Fibroblast of skin of right biceps (primary cell): ENCODE measurements at places on chromosomes 5 and 9.

- DNase-seq, result no peak
These were observed 228.9 kb downstream of the FANCC start for GRCh38 chr9:95088421-95089161.

DNA sequence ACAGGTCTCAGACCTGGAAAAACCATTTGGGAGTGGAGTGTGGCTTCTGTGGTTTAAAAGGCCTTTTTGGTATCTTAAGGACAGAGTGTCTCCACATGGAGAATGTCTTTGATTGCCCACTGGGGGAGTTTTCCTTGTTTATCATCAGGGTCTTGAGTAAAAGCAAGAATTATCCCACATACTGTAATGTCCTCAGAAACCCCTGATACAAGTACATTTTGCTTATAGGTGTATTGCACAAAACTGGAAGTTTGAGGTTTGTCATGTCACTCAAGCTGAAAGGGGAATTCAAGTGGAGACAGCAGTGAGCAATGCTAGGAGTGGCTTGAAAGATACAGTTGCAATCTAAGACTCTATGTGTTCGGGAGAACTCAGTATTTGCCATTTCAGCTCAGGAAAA is 62.7 kb upstream of the GRAMD2B start:
- no peak for DNase-seq

DNA sequence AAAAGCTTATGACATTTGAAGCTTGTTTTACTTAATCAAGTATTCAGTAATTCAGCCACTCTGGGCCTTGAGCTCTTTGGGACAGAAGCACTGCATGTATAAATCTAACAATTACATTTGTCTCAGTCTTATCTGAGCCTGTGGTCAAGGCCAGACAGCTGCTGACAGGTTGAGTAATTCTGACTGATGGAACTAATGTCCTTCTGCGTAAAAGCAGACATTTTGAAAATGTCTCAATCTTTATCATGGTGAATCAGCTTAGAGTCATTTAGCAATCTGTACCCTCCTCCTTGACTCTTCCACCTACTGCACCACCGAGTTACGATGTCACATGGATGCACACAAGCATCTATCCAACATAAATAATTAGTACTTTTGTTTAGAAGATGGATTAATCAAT is 400.0 kb downstream of the ARRDC3 start:
- peak; percentile 92 for DNase-seq

- DNase-seq, result no peak
These were observed 32.9 kb downstream of the SEMA4D start for GRCh38 chr9:89465001-89465451.

DNA sequence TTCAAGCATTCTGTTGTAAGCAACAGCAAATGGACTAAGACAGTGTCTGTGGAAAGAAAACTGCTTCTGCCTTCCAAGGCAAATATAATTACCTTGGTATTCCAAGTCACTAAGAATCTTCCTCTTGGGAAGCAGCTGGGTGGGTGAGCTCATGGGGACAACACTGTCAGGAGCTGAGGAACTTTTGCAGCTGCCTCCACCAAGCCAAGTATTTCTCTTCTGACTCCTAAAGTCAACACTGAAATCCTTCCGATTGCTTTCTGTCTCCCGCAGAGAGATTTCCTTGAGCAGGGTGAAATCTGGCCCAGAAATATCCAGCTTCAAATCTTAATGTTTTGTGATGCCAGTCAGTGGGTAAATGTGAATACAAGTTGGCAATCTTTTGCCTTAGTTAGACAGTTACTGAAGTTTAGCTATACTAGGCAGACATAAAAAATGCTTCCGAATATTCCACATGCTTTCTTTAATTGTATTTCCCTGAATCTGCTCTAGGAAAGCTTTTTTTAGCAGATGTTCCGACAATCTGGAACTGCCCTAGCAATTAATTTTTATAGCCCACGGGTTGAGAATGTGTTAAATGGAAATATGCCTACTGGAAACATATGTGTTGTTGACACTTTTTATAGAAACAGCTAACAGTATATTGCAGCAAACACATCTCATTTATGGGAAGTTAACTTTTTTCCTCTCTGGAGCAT is 369.9 kb upstream of the DAB2 start:
- peak; percentile 68 for DNase-seq

DNA sequence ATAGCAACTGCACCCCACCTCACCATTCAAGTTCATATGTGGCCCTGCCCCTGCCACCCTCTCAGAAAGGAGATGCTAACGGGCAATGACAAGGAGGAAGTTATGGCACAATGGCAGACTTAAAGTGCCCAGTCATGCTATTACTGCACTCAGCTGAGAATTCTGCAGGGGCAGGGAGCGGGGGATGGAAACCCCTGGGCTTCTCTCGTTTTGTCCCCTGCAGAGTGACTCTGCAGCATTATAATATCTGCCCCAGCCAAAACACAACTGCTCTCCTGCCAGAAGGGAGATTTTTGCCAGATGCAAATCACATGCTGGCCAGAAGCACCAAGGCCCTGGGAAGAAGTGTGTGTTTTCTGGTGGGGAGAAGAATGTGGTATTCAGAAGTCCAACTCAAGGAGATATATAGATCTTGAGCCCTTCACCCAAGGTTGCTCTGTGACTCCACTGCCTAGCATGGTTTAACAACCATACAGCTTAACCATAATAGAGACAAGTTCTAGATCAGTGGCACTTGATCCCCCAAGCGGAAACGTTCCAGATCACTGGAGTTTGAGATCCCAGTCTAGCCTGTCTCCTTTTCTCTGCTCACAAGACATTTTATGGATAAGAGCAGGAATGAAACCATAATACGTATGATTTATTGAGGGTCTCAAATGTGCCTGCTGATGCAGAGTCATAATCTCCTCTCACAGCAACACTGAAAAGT is 207.0 kb upstream of the MAP3K1 start:
- peak; percentile 33 for DNase-seq

- peak; percentile 94 for DNase-seq
These were observed 246.6 kb downstream of the ARL15 start for GRCh38 chr5:54063817-54064216.

- no peak for DNase-seq
These were observed 91.7 kb downstream of the SPATA31D1 start for GRCh38 chr9:82080265-82080664.

GRCh38 chr9:37187713-37188439 is 67.5 kb downstream of the ZCCHC7 start:
- peak; percentile 28 for DNase-seq

DNA sequence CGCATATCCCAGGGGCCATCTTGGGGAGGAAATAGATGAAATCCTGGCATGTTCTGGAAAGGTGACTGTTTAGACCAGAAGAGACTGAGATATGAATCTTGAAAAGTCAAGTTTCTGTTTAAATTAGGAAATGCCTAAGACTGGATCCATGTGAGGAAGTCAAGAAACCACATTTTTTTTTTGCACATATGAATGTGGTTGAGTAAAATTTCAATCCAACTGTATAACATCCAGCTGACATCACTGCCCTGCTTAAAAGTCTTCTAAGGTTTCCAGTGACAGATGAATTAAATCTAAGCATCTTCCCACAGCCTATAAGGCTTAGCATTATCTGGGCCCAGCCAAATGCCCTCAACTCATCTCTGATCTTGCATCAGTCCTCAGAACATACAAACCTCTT is 47.7 kb upstream of the TCERG1 start:
- peak; percentile 37 for DNase-seq

- DNase-seq, result peak; percentile 21
These were observed 28.8 kb downstream of the PDE8B start for GRCh38 chr5:77239126-77239741.

- DNase-seq, result no peak
These were observed 147.6 kb downstream of the ROR2 start for GRCh38 chr9:91802391-91802790.

DNA sequence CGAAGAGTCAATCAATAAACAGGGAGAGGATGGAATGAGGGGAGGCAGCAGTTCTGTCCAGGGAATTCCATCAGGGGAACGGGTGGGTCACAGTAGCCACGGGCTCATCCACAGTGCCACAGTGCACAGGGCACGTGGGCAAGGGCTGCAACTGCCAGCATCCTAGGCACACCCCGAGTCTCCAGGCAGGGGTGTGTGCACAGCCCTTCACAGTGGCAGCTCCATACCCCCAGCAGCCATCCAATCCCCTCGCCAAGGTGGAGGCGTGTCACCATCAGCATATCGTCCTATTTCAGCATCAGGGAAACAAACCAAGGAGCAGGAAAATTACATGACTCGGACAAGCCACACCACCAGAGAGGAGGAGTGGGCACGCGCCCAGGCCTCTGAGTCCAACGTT is 133.6 kb downstream of the ADAMTS2 start:
- no peak for DNase-seq

DNA sequence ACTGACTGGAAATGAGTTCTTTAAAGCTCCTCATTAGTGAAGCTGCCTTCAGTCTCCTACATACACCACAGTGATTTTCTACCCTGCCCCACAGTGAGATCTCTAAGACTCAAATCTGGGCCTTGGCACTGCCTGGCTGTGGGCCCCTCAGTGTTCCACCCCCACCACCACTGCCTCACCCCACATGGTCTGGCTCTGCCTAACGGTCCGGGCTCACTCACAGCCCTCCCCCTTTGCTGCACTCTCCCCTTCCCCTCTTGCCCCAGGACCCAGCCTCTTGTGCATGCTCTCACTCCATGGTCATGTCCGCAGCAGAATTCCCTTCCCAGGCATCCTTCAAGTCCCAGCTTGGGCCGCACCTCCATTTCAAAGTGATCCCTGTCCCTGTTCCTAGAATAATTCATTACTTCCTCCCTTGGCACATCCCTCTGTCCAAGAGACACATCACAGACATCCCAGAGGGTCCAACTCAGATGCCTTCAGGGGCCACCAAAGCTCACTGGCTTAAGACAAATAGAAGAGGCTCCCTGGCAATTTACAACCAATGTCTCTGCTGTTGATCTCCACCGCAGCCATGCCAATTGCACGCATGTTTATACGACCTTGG is 56.7 kb downstream of the HRH2 start:
- DNase-seq, result no peak

DNA sequence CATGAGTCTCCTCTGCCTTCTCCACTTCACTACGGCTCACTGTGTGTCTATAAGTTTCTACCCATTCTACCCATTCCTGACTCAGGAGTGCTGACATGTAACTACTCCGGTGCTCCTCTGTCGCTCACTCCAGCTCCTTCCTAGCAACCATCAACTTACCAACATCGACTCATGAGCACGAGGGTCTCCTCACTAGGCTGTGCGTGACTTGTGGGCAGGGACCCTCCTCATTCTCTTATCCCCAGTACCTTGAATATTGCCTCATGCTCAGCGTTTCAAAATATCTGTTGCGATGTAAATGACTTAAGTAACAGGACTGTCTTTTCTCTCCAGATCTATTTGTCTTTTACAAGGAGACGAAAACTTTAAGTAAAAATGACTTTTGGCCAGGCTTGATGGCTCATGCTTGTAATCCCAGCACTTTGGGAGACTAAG is 73.1 kb downstream of the BASP1 start:
- DNase-seq, result no peak

DNA sequence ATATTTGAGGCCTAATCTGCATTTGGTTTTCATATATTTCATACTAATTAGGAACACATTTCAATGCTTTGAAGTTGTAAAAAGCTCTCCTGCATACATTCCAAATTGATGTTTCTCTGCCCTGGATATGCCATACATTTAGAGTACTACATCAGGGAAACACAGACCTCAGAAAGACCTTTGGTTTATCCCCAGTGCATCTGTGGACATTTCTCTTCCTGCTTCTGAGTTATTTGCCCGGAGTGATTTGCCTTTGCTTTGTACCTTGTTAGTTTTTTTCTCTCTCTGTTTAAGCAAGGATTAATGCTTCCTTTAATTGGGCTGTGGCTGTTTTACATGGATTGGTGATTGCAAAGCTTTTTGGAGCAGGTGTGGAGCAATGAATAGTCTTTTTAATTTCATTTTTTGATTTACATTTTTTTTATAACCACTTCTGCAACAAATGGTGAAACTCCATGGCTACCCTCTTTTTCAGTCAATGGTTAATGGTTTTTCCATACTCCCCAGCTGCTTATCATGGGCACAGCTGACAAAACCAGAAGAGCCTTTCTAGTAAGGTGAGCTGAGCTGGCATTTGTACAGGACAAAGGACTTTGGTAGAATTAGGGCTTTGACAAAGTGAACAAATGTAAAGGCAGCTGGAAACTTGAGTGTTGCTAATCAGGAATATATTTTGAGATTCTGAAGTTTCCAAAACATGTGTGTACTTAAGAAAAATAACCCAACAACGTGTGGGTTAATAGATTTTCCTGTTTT is 54.2 kb downstream of the ZSWIM6 start:
- peak; percentile 40 for DNase-seq

DNA sequence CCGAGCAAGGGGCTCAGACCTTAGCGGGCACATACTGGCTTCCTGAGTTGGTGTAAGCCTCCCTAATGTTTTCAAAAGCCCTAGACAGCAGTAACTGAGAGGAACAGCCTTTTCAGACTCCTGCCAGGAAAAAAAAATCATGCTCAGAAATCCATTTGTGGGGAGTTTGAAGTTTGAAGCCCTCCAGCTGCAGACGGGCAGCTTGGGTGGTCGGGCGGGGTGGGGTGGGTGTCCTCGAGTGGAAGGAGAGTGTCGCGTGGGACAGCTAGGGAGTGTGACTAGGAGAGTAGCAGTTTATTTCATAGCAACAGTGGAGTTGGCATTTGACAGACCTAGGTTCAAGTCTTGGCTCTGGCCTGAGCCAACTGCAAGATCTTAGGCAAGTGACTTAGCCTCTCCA is 90.7 kb upstream of the PITX1 start:
- DNase-seq, result no peak

DNA sequence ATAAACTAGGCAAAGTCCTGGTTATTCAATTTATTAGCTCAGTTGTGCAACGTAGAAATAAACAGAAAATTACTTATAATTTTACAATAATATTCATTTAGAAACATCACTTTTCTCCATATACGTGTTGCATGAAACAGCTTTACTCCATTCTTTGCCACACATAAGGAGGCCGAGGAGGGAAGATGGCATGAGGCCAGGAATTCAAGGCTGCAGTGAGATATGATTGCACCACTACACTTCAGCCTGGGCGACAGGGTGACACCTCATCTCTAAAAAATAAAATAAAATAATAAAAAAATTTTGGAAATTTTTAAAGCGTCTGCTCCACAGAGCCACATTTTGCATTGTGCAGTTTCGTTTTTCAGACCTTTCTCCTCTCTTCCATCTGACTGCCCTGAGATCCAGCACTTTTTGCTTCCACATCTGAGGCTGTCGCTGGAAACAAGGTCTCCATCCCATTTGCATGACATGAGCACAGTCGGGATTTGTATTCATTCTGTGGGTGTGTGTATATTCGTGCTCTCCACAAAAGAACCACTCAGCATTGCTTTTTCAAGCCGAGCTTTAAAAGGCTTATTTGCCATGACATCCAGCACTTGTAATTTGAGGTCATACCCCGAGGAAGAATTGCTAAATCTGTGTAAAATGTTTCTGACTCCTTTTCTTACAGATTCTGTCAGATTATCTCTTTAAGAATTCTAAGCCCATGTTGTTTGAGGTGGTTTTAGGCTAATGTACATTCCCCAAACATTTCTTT is 98.6 kb upstream of the MSX2 start:
- DNase-seq, result no peak
